GM18507 (cell line): ENCODE measurements at places on chromosomes 6 and 20.

DNA sequence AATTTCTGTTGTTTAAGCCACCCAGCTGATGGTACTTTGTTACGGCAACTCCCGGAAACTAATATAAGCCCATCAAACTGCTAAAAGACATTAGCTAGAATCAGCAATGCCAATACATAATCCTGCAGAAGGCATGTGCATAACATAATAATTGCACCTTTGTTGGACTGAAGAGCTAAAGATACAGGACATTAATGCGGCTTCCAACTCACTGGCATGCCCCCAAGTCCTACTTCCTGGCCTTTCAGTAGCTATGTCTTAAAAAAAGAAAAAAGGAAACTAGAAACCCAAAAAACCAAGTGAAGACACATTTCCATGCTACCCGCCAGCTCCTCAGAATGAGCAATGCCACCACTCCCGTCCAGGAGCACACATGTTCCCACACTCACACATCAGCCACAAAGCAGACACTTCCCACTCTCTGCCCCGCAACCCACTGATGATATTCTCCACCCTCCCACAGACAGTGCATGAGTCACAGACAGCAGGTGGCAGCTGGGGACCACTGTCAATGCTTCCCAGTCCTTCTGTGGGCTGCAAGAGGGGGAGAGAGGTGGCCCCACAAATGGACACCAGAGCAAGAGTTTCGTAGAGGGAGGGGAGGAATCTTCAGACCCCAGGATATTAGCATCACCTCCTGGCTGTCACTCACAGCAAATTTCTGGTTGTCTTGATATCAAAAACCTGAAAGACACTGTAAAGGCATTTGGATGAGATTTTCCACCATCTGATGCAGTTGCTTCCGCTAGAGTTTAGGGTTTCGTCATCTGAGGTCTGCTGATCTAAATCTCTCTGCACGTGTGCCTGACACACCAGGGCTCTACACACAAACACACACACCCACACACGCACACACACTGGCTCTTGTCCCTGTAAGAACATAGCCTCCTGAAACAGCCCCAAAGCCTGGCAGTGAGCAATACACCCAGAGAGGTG, 32.8 kb downstream of the GFOD1 start:
- no peak for DNase-seq

DNA sequence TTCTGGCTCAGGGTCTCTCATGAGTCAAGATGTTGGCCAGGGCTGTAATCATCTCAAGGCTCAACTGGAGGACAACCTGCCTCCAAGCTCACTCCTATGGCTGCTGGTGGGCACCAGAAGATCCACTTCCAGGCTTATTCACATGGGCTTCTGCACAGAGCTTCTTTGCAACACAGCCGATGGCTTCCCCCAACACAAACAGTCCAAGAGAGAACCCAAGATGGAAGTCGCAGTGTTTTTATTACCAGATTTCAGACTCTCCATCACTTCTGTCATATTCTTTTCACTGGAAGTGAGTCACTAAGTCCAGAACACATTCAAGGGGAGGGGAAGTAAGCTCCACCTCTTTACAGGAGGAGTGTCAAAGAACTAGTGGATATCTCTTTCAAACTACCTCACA, 75.5 kb downstream of the CD164 start:
- no peak for DNase-seq

DNA sequence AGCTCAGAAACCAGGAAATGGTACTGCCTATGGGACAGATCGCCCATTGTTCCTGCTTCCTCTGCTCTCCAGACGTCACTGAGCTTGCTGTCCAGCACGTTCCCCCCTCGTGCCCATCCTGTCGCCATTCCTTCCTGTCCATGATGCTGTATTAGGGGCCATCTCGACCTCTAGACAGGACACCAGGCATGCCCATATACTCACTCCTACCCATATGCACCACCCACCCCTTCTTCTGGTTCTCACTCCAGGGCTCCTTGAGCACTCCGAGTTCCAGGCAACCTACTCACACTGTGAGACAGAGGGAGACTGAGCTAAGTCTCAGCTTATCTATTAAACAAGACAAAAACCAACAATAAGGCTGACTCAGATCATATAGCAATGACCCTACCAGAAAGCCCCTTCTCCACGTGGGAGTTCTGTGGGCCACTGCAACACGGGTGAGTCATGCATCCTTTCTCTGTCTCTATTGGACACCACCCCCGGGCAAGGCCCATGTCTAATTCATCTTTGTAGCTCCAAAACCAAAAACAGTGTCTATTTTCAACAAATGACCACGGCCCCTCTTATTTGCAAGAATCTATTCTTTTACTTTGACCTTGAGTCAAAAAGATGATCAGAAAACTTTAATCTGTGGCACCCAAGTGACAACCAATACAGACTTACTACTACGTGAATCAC, 65.7 kb downstream of the PSMG4 start:
- no peak for DNase-seq

GRCh38 chr6:6497541-6497940, 91.0 kb upstream of the LY86 start:
- no peak for DNase-seq

- DNase-seq, result no peak
Observed at GRCh38 chr6:164455835-164456234, 853.6 kb downstream of the C6orf118 start.

GRCh38 chr6:111992851-111993250, 61.1 kb upstream of the CCN6 start:
- no peak for DNase-seq

DNA sequence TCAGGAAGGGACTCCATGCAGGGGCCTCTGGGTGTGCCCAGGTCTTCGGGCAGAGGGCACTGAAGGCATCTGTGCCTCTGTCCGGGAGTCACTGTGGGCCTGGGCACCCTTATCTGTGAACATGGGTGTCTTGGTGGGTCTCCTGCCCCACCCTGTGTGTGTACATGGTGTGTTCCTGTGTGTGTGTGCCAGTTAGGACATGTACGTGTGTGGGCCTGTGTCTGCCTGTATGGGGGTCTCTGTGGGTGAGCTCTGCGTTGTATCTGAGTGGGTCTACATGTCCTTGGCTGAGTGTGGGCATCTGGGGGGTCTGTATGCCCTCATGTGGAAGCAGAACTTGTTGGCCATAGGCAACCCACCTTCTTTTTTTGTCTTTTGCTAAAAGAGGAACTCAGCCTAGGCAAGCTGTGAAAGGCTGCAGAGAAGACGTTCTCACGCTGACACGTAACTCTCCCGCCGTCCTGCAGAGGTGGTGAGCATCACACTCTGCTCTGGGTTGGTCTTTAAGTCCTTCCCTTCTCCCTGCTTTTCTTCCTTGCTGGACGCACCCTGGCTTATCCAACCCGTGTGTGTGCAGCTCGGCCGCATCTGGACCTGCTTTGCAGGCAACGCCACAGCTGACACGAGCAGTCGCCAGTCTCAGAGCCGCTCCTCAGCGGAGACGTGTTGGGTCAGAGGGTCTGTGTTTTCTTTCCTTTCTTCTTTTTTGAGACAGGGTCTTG, 532 bp upstream of the NPBWR2 start:
- DNase-seq, result no peak

DNA sequence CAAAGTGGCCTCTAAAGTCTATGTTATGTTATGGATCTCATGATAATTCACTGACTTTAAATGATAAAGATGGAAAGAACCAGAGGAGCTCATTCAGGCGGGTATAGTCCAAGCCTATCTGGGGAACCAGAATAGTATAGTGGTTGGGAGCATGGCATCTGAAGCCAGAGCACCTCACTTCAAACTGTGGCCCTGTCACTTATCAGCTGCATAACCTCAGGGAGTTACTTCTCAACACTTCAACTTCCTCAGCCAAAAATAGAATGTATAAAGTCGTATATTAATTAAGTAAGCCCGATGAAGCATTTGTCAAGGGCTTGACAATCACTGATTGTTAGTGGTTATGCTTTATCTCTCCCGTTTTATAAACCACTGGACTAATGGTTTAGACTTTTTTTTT, 112.7 kb downstream of the RTN4IP1 start:
- no peak for DNase-seq

DNA sequence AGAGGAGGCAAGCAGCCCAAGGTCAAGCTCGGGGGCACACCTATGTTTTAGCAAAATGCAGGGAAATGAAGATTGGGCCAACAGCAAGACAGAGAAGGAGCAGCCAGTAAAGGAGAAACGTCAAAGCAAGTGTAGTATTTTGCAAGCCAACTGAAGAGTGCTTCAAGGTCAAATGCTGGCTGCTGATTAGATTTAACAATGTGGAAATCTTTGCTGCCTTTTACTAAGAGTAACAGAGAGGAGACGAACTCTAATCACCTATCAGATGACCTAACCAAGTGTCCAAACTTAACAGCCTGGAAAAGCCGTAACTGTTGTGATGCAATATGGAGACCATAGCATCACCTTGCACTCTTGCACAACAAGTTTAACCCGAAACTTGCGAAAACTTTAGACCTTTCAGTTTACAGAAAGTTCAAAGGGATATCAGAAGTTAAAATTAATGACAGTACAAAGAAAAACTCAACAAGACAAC, 30.4 kb downstream of the AKIRIN2 start:
- DNase-seq, result no peak

- DNase-seq, result no peak
Observed at GRCh38 chr6:159913375-159913774, 22.6 kb downstream of the MAS1 start.

- no peak for DNase-seq
Observed at GRCh38 chr20:20343932-20344331, 24.0 kb upstream of the INSM1 start.

- DNase-seq, result no peak
Observed at GRCh38 chr6:2264932-2265331, 19.5 kb upstream of the GMDS start.

DNA sequence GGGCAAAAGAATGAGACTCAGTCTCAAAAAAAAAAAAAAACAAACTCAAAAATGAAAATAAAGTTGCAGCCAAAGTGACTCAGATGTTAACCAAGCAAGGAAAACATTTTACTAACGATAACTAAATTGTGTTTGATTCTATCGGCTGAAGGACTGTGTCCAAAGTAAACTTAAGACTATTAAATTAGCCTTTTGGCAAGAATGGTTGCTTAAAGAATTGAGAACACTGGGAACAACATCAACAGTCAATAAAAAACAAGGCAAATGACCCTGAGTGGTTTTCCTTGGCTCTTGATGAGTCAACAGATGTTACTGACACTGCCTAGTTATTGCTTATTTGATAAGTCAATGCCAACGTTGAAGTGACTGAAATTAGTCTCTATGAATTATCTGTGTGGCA, 36.7 kb downstream of the POU3F2 start:
- DNase-seq, result no peak

DNA sequence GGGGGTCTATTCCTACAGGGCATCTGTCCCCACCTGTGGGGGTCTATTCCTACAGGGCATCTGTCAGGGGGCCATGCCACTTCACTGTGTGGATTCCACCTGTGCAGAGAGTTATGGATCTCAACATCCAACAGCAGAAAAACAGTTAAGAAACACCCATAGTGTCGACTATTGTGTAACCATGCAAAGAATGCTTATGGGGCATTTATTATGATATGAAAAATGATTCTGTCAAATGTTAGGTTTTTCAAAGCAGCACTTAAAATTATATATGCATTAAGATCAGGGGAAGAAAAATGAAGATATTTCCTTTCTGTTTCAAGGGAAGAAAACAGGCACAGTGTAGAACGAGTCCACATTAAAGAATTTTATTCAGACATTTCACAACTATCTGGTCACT, 2.9 kb downstream of the GPR31 start:
- DNase-seq, result no peak

GRCh38 chr6:152634773-152635172, 2.4 kb downstream of the SYNE1 start:
- DNase-seq, result no peak

- no peak for DNase-seq
Observed at GRCh38 chr6:31060145-31060544, 49.9 kb downstream of the MUC22 start.

- DNase-seq, result no peak
Observed at GRCh38 chr6:35602133-35602946, 86.4 kb downstream of the FKBP5 start.

GRCh38 chr6:20058912-20059311, 153.4 kb downstream of the MBOAT1 start:
- no peak for DNase-seq

DNA sequence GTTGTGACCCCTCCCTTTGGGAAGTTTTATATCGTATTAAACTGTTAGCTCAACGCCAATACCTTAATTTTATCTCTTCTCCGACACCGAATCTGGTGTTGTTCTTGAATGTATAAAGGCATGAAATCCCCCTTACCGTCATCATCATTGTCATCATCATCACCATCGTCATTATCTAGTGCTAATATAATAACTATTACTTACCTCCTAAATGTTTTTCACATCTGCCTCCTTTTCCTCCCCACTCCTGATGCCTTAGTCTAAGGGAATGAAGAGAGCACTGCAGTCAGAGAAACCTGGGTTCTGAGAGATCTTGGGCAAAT, 677 bp upstream of the ZBTB24 start:
- DNase-seq, result no peak

- DNase-seq, result no peak
Observed at GRCh38 chr6:7953753-7954152, 43.2 kb upstream of the TXNDC5 start.

- no peak for DNase-seq
Observed at GRCh38 chr6:7196019-7196402, 88.2 kb downstream of the RREB1 start.

DNA sequence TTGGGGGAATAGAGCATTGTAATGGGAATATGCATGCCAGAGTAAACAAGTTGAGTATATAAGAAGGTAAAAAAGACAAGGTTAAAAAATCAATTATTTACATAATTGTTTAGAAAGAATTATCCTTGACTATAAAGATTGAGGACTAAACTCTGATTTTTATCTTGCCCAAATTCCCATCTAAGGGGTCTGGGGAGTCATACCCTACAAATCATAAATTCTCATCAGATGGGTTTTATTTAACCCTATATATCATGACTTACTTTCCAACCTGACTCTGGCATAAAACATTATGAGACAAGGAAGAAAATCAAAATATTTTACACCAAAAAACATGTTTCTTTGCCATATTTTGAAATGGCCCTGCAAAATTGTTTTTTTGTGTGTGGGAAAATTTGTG, 12.7 kb downstream of the OR2B2 start:
- no peak for DNase-seq

DNA sequence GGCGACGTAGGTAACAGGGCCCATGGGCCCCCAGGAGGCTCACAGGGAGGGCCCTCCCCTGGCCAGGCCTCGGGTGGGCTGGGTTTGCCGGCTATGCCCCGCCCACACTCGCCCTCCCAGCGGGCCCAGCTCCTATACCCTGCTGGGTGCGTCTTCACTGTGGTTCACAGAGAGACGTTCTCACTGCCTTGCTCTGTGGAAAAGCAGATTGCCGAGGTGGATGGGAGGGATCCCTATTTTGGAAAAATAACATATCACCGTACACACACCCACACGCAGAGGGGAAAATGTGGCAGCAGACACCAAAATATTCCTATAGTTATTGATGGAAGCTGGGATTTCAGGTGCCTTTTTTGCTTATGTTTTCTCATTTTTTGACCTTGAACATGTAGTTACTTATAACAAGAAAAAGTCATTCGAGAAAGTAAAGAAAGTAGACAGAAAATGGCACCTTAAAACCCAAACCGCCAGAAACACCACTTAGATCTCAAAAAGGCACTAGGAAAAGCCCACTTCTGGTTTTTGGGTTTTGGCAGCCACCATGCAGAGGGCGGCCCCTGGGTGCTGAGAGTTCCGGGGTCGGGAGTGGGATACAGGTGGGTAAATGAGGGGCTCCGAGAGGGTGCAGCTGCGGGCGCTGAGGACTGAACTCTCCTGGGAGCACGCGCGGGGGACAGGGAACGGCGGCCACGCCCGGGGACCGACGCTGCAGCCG, 49.4 kb downstream of the TMEM242 start:
- peak; percentile 47 for DNase-seq
